ENCODE measurements at places on chromosomes 7 and 10. TPM values are rescaled to one million over a fixed set of nuclear protein-coding genes. Genes with fewer than 3 reads are reported as not detected.

GRCh38 chr7:96998333-96998732 is 7.0 kb upstream of the DLX6 start:
- DNase-seq: no peak

DNA sequence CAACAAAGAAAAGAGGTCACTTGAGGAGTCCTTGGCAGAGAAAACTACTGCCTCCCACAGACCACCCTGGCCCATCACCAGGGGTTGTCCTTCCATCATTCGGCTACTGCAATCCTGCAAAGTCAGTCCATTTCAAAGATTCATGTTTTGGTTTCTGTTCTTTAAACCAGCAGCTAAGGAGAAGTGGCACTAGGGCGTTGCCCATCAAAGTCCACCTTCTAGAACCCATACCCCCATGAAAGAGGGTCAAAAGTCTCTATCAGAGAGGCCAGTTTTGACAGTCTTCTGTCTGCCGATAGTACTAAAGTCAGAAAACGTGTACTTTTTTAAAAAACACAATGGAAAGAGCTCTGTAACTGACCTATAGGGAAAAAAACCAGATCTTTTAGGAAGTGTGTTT is 14.4 kb downstream of the CCDC6 start:
- DNase-seq: no peak

DNA sequence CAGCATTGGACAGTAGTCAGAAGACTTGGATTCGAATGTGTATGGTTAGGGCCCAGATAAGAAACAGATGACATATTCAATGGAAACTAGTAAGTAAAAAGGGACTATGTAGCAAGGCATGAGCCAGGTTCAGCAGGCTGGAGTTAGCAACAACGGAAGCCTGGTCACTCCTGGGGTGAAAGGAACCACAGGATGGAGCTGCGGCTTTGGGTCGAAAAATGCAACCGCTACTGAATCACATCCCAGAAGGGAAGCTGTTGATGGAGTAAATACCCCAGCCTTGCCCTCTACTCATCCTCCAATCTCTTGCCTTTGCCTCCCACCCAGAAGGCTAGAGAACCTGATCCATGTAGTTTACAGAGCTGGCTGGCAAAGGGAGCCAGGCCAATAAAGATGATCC is 37.5 kb upstream of the EGR2 start:
- no peak for DNase-seq

- peak; percentile 49 for DNase-seq
Measured at GRCh38 chr10:132809232-132810140, 23.5 kb upstream of the NKX6-2 start.

- DNase-seq: peak; percentile 90
Measured at GRCh38 chr7:50812841-50813475, 30.3 kb upstream of the GRB10 start.

DNA sequence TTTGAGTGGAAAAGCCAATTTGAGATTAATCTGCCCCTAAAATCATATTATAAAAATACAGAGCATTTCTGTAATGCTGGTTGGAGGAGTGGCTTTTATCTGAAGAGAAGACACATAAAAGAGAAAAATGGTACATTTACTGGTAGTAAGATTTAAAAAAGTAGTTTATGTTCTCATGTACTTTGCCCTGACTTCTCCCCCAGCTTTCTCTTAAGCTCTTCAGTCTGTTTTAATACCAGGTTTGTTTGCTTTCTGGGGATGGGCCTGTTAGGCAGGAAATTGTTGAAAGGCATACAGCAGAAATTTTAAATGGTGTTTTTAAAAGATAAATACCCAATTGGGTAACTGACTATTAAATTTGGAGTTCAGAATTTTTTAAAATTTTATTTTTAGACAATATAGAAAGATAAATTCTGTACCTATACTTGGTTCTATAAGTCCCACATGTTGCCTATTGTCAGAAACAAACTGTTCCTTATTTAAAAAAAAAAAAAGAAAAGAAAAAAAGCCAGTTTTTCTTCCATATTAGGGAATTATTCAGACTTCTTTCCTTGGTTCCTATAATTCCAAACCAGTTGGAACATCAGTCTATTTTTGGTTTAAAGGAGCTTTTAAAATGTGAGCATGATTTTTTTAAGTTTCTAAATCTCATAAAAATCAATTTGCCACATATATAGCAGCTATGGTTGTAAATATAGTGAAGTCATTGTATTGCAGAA is 136.6 kb downstream of the ARID5B start:
- DNase-seq: no peak

DNA sequence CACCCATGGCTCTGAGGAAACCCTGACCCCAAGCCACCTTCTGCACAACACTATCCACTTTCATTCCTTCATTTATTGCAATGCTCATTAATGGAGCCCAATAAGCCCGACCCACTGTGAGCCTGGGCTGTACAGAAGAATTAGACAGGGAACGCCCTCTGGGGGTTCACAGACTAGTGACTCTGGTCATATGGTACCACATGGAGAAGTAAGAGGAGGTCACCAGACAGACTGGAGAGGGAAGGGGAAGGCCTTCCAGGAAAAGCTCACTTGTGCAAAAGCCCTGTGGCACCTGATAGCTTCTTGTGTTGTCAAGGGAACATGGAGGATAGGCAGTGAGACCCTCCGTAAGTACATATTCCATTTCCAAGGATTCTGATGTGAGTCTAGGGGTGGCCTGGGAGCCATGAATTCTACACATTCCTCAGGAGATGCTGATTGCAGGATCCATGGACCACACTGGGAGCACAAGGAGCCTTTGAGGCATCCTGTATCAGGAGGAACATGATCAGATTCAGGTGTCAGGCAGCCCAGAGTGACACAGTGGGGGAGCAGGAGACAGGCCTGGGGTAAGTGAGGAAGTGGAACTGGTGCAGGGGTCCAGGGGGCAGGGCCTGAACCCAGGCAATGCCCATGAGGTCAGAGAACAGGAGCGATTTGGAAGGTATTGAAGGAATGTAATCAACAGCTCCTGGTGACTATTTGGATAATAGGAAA is 19.9 kb downstream of the TMEM72 start:
- no peak for DNase-seq

DNA sequence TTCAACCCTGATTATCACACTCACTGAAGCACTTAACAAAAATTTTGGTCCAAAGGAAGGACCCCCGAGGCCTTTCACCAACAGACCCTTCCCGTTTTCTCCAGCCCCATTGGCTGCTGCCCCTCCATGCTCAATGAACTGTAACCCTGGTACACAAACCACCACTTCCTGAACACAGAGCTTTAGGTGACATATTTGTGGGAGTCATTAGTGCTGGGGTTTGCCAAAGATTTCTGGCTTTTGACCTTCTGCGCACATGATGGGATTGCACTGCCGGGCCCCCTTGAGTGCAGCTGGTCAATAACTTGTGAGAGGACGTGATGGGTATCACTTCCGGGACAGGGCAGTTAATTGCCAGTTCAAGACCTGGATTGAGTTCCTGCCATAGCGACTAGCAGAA is 9.0 kb upstream of the CAMK1D start:
- no peak for DNase-seq

- no peak for DNase-seq
Measured at GRCh38 chr10:34205452-34205851, 609.6 kb downstream of the PARD3 start.

GRCh38 chr10:58667658-58668310 is 155.1 kb downstream of the BICC1 start:
- no peak for DNase-seq

DNA sequence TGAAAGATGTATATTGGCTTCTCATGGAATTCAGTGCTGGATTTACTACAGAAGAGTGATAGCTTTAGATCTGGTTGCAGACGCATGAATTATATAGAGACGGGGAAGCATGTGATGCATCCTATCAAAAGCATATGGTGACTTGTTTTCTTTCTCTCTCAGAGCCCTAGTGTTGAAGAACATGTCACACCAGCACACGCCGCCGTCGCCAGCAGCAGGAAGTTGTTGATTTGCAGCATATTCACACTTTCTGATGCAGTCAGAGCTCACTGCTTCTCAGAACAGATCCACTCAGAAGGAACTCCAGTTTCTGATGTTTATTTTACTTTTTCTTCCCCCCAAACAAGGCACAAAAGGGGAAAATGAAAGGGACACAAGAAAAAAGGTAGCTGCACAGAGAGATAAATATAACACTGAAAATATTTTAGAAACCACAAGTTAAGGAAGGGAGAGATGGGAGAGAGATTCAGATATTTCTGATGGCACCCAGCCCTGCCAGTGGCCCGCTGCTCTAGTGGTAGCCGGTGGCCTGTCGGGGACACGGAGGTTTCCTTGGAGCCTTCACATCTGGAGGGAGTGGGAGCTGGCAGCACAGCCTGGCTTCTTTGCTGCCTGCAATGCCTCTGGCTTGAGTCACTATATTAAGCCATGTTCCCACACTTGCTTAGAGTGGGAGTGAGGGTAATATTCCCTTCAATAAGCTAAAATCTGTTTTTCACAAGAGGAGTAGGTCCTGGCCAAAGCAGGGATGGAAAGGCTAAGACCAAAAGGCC is 123.2 kb downstream of the NRP1 start:
- peak; percentile 87 for DNase-seq

IL6 gene
- total RNA-seq: 65.6 TPM

PRR15 gene
- total RNA-seq: 0.88 TPM

ADIRF gene
- 212 TPM for total RNA-seq

GIMAP8 gene
- total RNA-seq: 15.4 TPM

ANLN gene
- 3.0 TPM for total RNA-seq

TMEM26 gene
- total RNA-seq: 0.81 TPM

HOXA3 gene
- 7.2 TPM for total RNA-seq

CCAR1 gene
- total RNA-seq: 49.3 TPM

All from posterior vena cava (tissue), 2 donors.